Fibroblast of gingiva (primary cell): ENCODE measurements at places on chromosomes 3 and 15.
A peak's percentile ranks its signal among the peaks of the same experiment; 100 is the strongest.

GRCh38 chr15:101273534-101273933, 3.8 kb downstream of the SELENOS start:
- DNase-seq: no peak

DNA sequence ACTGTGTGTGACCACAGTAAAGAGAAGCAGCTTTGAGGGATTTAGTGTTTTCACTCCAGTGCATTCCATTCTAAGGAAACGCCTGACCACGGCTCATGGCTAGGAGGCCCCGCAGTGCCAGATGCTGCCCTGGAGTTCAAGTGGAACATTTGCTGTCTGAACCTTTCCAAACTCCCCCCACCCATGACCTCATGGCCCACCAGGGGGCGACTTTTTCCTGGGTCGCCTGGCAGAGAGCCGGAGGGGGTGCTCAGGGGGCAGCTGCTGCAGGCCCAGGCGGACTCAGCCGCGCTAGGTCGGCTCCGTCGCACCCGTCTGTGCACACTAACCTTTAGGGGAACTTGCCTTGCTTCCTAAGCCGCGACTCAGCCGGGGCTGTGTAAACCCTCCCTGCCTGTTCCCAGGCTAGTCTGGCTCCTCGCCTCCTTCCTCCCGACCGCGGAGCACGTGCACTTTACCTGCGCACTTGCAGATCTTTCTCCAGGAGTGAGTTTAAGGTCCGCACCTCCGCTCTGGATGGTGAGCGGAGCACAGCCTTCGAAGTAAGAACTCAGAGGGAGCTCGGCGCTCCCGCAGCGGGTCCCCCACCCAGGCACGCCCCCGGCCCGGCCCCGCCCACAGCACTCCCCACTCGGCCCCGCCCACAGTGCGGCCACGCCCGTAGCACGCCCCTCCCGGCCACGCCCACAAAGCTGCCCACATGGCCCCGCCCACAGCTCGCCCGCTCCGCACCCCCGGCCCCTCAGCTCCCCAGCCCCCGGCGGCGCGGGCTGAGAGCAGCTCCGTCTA, at the start of gene OCA2:
Gene OCA2, minus strand, starts transcription at position 550 of the 789 bp plus-strand sequence. CDS start 17,441 bp downstream, outside the sequence.
- peak; percentile 46 for DNase-seq

DNA sequence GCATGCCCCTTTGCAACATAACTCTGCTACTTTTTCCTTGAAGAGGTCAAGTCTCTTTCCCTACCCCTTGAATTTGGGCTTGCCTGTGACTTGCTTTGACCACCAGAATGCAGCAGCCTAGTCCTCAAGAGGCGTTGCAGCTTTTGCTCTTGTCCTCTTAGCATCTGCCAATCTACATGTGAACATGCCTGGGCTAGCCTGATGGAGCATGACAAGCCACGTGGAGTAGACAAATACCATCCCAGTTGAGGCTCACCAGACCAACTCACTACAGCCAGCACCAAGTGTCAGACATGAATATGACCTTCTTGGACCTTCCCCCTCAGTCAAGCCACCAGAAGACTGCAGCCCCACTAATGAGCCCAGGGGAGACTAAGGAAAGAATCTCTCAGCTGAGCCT, 32.9 kb downstream of the AMOTL2 start:
- DNase-seq: no peak

DNA sequence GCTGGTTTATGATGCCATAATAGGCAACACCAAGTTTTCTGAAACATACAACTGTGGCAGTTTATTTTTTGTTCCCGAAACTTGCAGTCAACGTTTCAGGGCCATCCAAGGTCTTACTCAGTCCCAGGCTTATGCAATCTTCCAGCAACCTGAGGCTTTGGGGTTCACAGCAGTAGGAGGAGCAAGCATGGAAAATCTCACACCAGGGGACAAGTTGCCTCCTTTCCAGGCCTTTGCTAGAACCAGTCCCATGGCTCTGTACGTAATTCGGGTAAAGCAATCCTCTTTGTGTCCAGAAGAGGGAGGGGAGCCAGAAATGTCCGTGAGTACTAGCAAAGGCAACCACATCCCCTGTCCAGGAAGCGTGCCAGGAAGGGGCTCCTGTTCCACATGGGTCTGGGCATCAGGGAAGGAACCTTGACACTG, 4.7 kb upstream of the FAM240A start:
- DNase-seq: peak; percentile 71

DNA sequence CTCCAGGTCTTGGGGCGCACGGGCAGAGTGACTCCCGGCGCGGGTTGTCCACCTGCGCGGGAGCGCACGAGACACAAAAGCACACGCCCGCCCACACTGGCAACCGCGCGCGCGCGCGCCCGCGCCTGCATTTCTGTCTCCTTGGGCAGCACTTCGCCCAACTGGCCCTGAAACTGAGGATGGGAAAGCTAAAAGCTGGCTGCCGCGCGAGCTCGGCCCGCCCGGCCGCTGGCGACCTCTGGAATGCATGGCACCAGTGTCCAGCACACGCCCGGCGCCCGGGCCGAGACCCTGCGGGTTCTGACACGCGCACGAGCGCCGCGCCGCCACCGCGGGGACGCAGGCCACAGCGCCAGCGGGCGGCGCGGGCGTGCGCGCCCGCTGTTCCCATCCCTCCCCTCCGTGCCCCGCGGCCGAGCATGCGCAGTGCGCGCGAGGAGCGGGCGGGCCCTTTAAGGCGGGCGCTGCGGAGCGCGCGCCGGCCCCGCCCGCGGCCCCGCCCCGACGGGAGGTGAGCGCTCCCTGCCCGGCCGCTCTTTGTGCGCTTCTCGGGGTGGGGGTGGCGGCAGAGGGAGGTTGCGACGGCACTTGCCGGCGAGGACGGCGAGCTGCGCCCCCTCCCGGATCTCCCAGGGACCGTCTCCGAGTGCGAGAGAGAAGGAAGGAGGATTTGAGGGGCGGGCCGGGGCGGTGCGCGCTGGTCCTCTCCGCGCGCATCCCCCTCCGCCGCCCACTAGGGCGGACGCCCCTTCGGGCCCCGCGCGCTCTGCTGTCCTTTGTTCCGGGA, 1.0 kb upstream of the MEX3B start:
- peak; percentile 86 for DNase-seq

DNA sequence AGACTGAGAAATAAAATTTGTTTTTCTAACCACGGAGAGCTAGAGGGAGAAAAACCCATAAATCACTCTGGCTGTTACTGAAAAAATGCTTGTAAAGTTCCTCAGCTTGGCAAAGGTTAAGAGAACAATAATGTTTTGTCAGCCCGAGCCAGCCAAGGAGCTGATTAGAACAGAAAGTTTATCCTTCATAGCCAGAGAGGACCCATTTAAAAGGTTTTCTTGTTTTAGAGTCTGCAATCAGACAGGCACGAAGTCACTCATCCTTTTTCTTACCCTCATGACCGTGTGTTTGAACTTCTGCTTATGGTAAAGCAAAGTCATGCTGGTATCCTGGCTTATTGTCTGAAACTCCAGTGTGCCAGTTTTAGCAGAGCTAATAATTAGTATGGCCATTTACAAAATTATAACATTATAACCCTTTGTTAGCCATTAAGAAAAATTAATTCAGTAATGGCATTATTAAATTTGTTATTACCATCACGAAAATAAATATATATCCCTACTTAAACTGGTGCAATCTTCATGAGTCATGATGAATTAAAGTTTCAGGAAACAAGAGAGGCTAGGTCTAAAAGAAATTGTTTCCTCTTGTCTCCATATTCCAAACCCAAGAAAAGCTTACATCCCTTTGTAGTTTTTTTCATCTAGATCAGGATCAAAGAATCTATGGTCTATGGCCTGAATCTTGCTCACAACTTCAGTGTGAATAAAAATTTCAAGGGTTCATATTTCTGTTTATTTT, 13.5 kb upstream of the STXBP5L start:
- DNase-seq: no peak

DNA sequence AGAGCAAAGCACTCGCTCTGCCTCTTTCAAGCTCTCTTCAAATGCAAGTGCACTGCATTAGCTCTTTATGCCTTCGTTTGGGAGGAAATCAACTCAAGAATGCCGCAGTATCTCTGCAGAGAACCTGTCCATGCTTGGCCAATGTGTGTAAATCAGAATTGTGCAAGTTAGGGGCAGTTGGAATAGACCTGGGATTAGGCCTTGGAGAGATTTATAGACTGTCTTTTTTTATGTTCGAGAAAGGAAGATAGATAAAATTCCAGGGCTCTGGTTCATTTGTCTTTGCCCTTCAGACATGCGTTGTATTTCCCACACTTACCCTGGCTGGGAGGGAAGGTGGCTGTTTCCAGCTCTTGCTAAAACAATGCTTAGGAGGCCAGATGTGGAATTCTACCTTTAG, 163.7 kb downstream of the MOBP start:
- no peak for DNase-seq

GRCh38 chr3:65729555-65729954, 309.2 kb downstream of the MAGI1 start:
- peak; percentile 96 for DNase-seq

DNA sequence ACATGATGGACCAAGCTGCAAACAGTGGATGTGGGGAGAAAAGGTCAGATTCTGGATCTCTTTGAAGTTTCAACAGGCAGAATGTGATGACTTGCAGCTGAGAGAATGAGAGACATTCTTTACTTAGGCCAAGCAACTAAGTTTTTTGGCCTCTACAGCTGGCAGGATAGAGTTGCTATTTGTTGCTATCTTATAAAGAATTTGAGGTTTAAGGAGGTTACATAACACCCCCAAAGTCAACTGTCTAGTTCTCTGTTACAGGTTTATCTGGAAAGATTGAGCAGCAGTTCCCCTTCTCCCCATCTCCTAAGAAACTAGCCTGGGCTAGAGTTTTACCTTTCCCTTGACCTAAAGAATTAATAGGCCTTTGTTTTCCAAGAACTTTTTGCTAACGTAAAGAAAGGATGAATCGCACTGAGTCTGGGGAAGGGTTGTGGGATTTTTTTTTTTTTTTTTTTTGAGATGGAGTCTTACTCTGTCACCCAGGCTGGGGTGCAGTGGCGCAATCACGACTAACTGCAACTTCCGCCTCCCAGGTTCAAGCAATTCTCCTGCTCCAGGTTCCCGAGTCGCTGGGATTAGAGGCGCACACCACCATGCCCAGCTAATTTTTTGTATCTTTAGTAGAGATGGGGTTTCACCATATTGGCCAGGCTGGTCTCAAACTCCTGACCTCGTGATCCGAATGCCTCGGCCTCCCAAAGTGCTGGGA, 26.6 kb upstream of the SLMAP start:
- no peak for DNase-seq

- DNase-seq: no peak
Observed at GRCh38 chr15:95287720-95288103, 1042.8 kb upstream of the NR2F2 start.

GRCh38 chr3:171348121-171348520, 112.1 kb downstream of the TNIK start:
- no peak for DNase-seq

DNA sequence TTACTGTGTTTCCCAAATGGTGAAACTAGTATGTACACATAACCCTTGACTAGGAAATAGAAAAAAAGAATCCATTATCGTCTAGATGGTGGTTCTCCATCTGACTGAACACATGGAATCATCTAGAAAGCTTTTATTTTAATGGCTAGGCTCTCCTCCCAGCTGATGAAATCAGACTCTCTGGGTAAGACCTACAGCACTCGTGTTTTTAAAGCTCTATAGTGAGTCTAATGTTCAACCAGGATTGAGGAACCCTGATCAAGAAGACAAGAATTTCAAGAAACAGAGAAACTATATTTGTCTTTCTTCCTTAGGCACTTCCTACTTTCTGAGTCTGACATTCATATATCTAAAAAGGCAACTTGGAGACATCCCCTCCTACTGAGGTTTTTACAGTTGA, 118.8 kb downstream of the TMCO5A start:
- no peak for DNase-seq

DNA sequence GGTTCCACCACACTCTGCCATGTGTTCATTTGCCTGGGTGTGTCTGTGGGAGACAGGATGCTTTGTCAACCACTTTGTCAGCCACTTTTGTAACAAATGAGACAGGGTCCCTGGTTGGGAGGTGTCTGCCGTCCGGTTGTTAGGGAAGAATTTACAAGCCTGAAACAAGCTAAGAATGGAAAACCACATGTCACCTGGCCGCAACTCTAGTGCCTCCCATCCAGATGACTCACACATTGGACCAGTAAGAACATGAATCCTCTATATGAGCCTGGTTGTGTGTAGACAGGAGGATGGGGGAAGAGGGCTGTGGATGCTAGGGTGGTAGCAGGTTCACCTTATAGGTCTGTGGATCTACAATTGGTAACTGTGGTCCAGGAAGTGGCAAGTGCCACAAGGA, 335.3 kb downstream of the CLSTN2 start:
- DNase-seq: no peak

DNA sequence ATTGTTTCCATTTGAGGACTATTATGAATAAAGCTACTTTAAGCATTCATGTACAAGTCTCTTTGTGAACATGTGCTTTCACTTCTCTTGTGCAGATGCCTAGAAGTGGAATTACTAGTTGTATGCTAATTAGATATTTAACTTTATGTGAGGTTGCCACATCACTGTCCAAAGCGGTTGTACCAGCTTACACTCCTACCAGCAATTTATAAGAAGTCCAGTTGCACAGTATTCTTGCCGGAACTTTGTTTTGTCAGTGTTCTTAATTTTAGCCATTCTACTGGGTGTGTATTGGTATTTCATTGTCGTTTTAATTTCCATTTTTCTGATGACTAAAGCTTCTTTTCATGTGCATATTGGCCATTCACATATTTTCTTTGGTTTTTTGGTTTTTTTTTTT, 29.1 kb downstream of the SEMA3G start:
- DNase-seq: no peak

DNA sequence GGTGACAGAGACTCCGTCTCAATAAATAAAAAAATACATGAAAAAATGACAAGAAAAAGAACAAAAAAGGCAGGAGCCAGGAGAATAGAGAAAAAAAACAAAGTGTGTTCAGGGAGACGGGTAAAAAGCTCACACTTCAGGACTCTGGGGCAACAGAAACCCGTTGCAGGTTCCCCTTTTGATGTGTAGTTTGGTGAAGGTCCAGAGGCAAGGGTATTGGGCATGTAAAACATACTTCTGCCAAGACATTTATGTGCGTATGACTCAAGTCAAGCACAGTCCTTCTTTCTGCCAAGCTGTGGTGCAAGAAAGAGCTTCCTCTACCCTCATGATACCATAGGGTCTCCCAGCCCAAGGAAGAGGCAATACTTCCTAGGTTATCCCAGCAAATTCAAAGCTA, 33.4 kb upstream of the STRIT1 start:
- peak; percentile 29 for DNase-seq
